IMR-90 (cell line): ENCODE measurements at places on chromosomes 2 and 18. TPM values are rescaled to one million over a fixed set of nuclear protein-coding genes. Genes with fewer than 3 reads are reported as not detected.

Gene CRYGC
- not detected in 2 replicates for polyA plus RNA-seq

Gene KCNS3
- polyA plus RNA-seq: 2.0 and 2.9 TPM in 2 replicates

DNA sequence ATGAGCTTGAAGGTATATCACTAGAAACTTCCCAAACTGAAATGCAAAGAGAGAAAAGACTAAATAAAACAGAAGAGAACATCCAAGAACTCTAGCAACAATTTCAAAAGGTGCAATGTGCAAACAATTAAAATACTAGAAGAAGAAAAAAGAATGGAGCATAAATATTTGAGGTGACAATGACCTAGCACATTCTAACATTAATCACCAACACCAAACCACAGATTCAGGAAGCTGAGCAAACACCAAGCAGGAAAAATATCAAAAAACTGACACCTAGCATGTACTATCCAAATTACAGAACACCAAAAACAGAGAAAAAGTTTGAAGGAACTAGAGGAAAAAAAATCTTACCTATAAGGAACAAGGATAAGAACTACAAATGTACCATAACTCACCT lies 460.8 kb downstream of the IRS1 start:
- peaks cover 2% of the 10 kb centered on the region for H3K4me1 ChIP-seq
- no peak overlapping the region for H3K27ac ChIP-seq
- H3K36me3 ChIP-seq: no peaks in the 10 kb centered on the region
- no peaks in the 10 kb centered on the region for H3K27me3 ChIP-seq
- no peak overlapping the region for H3K4me3 ChIP-seq
- no peak for DNase-seq

DNA sequence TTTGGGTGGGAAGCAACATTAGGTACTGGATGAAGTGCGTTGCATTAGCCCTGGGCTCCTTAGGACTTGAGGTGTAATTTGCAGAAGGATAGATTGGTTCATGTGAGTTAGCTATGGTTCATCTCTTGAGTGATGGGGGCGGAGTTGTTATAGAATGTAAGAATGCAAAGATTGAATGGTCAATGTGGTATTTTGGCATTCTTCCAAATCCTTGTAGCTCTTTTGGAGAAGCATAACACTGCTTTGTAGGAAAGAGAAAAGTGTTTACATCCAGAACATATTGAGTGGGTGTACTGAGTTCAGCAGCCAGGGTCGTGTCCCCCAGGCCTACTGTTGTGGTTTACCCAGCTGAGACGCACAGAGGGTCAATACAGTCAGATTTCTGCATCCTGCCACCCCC lies 173.5 kb downstream of the FMNL2 start:
- peak; percentile 86 for DNase-seq
- H3K27ac ChIP-seq: no peak overlapping the region; the same call in 1 of the 2 replicates
- H3K36me3 ChIP-seq: no peaks in the 10 kb centered on the region
- no peak overlapping the region for H3K4me3 ChIP-seq

Gene DSC3
- 0.01 and 0.09 TPM in 2 replicates for polyA plus RNA-seq

Gene ACMSD
- not detected in 2 replicates for polyA plus RNA-seq

Gene LDLRAD4
- not detected in 2 replicates for polyA plus RNA-seq

Gene ACOXL
- not detected in 2 replicates for polyA plus RNA-seq

Gene EFR3B
- 0.36 and 0.38 TPM in 2 replicates for polyA plus RNA-seq

DNA sequence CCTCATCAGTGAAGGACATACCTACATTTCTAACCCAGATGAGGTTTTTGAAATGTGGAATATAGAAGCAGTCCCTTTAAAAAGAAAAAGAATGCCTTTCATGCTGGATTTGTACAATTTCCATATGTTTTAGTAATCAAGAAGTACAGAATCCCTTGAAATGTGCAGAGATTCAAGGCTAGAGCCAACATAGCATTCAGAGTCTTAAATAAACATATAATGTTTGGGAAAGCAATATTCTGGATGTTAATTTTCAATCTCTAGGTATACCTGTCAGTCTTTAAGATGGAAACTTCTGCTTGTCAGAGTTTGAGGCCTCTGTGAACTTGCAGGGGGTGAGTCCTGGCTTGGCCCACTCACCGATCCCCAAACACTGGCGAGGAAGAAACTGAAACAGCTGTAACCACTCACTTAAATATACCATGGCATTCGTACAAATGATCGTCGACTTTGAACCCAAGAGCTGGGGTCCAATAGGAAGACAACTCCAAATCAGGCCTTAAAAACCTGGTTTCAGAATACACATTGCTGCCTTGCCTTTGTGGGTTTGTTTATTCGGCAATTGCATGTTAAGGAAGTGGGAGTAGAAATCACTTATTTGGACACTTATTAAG lies 132.8 kb upstream of the NCK2 start:
- no peaks in the 10 kb centered on the region for H3K4me1 ChIP-seq
- DNase-seq: no peak
- H3K4me3 ChIP-seq: no peak overlapping the region
- peaks cover 9% of the 10 kb centered on the region for H3K27me3 ChIP-seq
- no peak overlapping the region for H3K27ac ChIP-seq

Gene C18orf54
- polyA plus RNA-seq: 1.2 and 2.2 TPM in 2 replicates

Gene SMC6
- polyA plus RNA-seq: 5.2 and 6.5 TPM in 2 replicates

- H3K4me1 ChIP-seq: no peaks in the 10 kb centered on the region
- no peaks in the 10 kb centered on the region for H3K36me3 ChIP-seq
- DNase-seq: no peak
- H3K27me3 ChIP-seq: peaks cover 14% of the 10 kb centered on the region
- no peak overlapping the region for H3K4me3 ChIP-seq
These were observed 12.4 kb downstream of the IL1F10 start for GRCh38 chr2:113080134-113080533.

DNA sequence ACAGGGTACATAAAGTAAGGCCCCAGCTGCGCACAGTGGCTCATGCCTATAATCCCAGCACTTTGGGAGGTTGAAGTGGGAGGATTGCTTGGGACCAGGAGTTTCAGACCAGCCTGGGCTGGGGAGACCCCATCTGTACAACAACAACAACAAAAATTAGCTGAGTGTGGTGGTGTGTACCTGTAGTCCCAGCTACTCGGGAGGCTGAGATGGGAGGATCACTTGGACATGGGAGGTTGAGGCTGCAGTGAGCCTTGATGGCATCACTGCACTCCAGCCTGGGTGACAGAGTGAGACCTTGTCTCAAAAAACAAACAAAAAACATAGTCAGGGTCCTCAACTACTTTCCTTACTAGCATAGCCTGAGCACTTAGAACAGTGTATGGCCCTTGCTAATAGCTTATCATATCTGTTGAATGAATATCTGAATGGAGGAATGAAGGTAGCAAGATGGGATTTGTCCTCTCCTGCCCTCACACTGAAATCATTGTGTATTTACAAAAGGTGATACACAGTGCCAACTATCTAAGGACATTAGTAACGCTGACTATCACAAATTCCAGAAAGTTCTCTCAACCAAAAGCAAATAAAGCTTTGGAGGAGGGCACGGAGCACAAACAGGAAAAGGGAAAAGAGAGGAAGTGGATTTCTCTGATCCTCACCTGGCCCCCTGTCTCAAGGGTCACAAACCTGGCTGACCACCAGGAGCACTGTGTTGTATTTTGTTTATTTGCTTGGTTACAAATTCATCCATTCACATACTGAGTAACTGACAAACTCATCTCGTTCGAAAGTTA lies 38.1 kb downstream of the L3MBTL4 start:
- no peak overlapping the region for H3K27ac ChIP-seq
- DNase-seq: no peak
- no peaks in the 10 kb centered on the region for H3K36me3 ChIP-seq
- no peak overlapping the region for H3K4me3 ChIP-seq
- no peaks in the 10 kb centered on the region for H3K27me3 ChIP-seq

DNA sequence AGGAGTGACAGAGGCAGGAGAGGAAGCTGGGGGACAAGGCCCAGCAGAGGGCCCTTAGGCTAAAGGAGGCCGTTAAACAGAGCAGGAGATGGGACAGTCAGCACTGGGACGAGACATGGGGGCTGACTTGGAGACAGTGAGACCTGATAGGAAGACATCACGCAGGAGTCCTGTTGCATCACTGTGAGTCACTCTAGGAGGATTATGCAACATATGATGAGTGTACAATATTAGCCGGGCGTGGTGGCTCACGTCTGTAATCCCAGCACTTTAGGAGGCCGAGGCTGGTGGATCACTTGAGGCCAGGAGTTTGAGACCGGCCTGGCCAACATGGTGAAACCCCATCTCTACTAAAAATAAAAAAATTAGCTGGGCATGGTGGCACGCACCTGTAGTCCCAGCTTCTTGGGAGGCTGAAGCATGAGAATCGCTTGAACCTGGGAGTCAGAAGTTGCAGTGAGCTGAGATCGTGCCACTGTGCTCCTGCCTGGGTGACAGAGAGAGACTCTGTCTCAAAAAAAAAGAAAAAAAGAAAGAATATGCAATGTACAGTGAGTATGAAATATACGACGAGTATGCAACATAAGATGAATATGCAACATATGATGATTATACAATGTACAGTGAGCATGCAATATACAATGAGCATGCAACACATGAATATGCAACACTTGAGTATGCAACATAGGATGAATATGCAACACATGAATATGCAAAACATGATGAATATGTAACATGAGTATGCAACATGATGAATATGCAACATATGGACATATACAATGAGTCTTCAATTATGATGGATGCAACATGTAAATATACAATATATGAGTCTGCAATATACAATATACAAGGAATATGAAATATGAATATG lies 83.3 kb upstream of the ID2 start:
- H3K27ac ChIP-seq: peak overlapping the region; percentile 47
- H3K36me3 ChIP-seq: no peaks in the 10 kb centered on the region
- H3K4me1 ChIP-seq: peaks cover 3% of the 10 kb centered on the region; the same call in 1 of the 2 replicates
- peak; percentile 97 for DNase-seq
- no peak overlapping the region for H3K4me3 ChIP-seq
- H3K27me3 ChIP-seq: no peaks in the 10 kb centered on the region

GRCh38 chr2:238722181-238722580 lies 125.7 kb upstream of the TWIST2 start:
- H3K36me3 ChIP-seq: no peaks in the 10 kb centered on the region
- H3K27me3 ChIP-seq: peaks cover 4% of the 10 kb centered on the region; the same call in 1 of the 2 replicates
- H3K4me3 ChIP-seq: no peak overlapping the region
- H3K4me1 ChIP-seq: peaks cover 1% of the 10 kb centered on the region; the same call in 1 of the 2 replicates
- no peak overlapping the region for H3K27ac ChIP-seq

Gene SNORC
- polyA plus RNA-seq: 0.67 and 0.79 TPM in 2 replicates

- H3K36me3 ChIP-seq: peaks cover 11% of the 10 kb centered on the region
- no peaks in the 10 kb centered on the region for H3K27me3 ChIP-seq
- no peak for DNase-seq
- no peak overlapping the region for H3K4me3 ChIP-seq
- peaks cover 3% of the 10 kb centered on the region for H3K4me1 ChIP-seq
These were observed 108.5 kb downstream of the STK39 start for GRCh38 chr2:168138901-168139300.

Gene IL37
- 0.15 TPM in 1 of 2 replicates, not detected in the other for polyA plus RNA-seq

- DNase-seq: no peak
- H3K4me1 ChIP-seq: peaks cover 22% of the 10 kb centered on the region
- no peaks in the 10 kb centered on the region; the same call in 1 of the 2 replicates for H3K36me3 ChIP-seq
- H3K27me3 ChIP-seq: no peaks in the 10 kb centered on the region
These were observed 104.8 kb downstream of the MAP4K4 start for GRCh38 chr2:101802329-101802728.

GRCh38 chr2:229124136-229124535 lies 147.0 kb downstream of the PID1 start:
- no peak for DNase-seq
- H3K36me3 ChIP-seq: no peaks in the 10 kb centered on the region
- no peaks in the 10 kb centered on the region for H3K27me3 ChIP-seq
- no peaks in the 10 kb centered on the region for H3K4me1 ChIP-seq

GRCh38 chr2:62506421-62506750 lies 391 bp upstream of the TMEM17 start:
- no peak for DNase-seq
- H3K36me3 ChIP-seq: no peaks in the 10 kb centered on the region
- H3K4me3 ChIP-seq: peak overlapping the region; percentile 54
- no peaks in the 10 kb centered on the region for H3K27me3 ChIP-seq
- no peaks in the 10 kb centered on the region; the same call in 1 of the 2 replicates for H3K4me1 ChIP-seq

DNA sequence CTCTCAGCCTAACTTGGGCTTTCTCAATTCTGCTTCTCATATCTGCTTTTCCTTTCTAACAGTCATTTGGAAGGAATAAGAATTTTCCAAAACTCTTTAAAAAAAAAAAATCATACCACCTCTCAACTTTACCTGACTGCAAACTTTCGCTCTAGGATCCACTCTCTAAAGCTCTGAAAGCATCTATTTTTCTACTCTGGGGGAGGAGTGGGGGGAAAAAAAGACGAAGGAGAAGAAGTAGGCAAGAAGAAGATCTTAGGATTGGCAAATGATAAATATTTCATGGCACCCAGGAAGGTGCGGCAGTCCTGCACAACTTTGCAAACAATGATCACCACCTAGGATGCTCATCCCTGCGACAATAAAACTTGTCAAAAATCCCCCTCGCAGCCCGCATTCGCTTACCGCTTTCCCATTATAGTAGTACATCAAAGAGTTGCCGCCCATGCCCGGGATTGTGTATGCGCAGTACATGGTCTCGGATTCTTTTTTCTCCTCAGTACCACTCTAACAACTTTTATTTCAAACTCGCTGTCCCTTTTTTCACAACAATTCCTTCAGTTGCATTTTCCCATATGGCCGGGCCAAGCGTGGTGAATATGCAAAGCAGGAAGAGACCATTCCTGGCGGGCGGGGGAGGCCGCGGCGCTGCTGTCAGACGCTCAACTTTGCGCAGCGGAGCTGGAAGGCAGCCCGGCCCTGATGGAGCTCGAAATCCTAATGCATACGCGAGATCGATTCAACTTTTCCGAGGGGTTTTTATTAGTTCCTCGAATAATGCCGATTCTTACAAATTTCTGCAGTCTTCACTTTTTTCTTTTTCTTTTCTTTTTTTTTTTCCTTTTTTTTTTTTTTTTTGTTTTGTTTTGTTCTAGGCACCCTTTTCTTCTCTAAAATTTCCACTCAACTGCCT lies 266.5 kb downstream of the TCF4 start:
- H3K4me3 ChIP-seq: peak overlapping the region; percentile 61
- H3K4me1 ChIP-seq: peaks cover 3% of the 10 kb centered on the region; the same call in 1 of the 2 replicates
- no peaks in the 10 kb centered on the region for H3K27me3 ChIP-seq
- no peaks in the 10 kb centered on the region for H3K36me3 ChIP-seq
- peak; percentile 89 for DNase-seq

- no peak overlapping the region for H3K4me3 ChIP-seq
- H3K27ac ChIP-seq: no peak overlapping the region
- no peaks in the 10 kb centered on the region for H3K4me1 ChIP-seq
- no peaks in the 10 kb centered on the region; the same call in 1 of the 2 replicates for H3K36me3 ChIP-seq
- H3K27me3 ChIP-seq: peaks cover 10% of the 10 kb centered on the region; the same call in 1 of the 2 replicates
- no peak for DNase-seq
These were observed 3.6 kb downstream of the CHN1 start for GRCh38 chr2:175001566-175001965.

- H3K27ac ChIP-seq: peak overlapping the region; percentile 34; the same call in 1 of the 2 replicates
- H3K36me3 ChIP-seq: no peaks in the 10 kb centered on the region
- H3K4me1 ChIP-seq: peaks cover 4% of the 10 kb centered on the region
- H3K27me3 ChIP-seq: no peaks in the 10 kb centered on the region
- H3K4me3 ChIP-seq: no peak overlapping the region
These were observed 131.2 kb upstream of the SEC11C start for GRCh38 chr18:59008302-59008974.
